Spleen (tissue), 13 donors: ENCODE measurements at places on chromosomes 12 and 14. TPM values are rescaled to one million over a fixed set of nuclear protein-coding genes. Genes with fewer than 3 reads are reported as not detected.
A peak's percentile ranks its signal among the peaks of the same experiment; 100 is the strongest.

- DNase-seq = no peak
Measured at GRCh38 chr12:128336204-128337070, 69.5 kb downstream of the TMEM132C start.

DNA sequence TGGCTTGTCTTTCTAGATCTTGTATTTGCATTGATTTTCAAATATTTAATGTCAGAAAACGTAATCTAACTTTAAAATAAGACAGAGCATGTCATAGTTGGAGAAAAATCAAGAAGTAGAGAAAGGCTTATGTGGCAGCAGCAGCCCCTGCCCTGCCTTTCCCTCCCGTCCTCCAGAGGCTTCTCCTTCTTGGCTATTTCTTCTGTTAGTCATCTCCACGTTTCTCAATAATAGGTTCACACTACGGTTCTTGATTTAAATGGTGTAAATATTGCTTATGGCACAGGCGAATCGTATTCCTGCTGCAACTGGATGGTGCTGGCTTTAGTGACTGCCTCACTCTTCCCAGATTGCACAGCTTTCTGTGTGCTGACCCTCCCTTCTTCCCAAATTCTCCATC is 42.8 kb downstream of the SLC8B1 start:
- DNase-seq = no peak

DNA sequence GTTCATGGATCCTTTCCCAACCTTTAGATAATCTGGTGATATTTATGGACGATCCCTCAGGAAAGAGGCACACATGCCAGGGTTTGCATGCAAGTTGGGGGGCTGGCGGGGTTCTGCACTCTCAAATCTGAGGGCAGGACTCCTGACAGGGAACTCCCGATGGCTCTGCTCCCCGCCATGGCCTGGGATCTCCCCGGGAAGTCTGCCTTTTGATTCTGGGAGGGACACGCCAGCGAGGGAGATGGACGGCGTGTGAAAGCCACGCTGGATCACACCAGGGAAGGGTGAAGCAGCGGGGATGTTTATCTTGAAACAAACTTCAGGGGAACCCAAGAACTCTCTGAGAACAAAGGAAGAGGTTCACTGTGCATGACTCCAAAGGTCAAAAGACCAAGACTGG is 43.6 kb downstream of the LGMN start:
- peak; percentile 80 for DNase-seq

GRCh38 chr14:102484316-102484715 is 25.3 kb downstream of the ANKRD9 start:
- DNase-seq = no peak

DNA sequence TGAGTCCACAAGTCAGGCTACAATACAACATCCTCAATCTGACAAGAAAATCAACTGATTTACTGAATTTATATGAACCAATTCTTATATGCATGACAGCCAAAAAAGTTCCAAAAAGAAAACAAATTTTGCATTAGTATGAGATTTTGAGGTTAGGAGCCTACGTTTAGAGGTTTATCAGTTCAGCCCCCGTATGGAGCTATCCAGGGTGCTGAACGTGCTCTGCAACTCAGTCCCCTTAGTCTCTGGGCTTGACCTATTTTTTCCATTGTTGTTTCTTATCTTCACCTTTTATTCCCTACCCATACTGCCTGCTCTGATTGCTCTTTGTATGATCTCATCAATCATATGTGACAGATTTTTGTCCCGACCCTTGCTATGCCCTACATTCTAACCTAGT is 693.0 kb downstream of the NRXN3 start:
- no peak for DNase-seq

DNA sequence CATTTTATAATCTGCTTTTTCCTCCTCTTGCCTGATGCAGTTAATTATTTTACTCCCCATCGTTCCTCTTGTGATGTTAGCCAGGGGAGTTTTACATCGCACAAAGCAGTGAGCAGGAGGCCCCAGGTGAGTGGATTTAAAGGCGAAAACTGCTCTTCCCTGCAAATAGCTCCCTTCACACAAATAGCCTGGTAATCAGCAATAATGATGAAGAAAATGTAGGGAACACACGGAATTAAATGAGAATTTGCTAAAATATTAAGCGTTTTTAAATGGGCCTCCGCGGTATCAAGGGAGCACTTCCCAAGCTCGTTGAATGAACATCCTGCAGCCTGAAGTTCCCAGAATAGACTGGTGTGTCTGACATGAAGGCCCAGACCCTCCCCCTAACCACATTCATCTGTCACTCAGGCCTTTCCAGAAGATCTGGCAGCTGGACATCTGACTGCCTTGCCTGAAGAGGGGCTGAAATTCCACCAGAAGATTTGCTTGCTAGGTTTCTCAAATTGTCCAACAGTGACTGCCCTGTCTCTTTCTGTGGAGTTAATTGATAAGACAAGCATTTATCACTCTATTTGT is 127.2 kb downstream of the CCDC60 start:
- no peak for DNase-seq

DNA sequence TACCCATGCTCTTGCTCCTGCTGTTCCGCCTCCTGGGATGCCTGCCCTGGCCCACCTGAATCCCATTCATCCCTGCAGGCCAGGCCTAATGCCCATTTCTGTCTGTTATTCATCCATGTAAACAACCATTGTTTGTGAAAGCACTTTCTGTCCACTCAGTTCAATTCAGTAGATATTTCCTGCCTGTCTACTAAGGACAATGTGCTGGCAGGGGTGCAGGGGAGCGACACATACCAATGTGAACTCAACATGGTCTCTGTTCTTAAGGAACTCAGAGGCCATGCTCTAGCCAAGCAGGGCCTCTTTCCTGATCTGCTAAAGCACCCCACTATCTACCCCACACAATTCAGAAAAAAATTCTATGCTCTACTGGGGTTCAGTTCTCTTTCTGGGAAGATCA is 88.5 kb upstream of the ZFP36L1 start:
- DNase-seq = no peak

GRCh38 chr12:116432314-116432750 is 126.8 kb upstream of the MAP1LC3B2 start:
- DNase-seq = no peak

DNA sequence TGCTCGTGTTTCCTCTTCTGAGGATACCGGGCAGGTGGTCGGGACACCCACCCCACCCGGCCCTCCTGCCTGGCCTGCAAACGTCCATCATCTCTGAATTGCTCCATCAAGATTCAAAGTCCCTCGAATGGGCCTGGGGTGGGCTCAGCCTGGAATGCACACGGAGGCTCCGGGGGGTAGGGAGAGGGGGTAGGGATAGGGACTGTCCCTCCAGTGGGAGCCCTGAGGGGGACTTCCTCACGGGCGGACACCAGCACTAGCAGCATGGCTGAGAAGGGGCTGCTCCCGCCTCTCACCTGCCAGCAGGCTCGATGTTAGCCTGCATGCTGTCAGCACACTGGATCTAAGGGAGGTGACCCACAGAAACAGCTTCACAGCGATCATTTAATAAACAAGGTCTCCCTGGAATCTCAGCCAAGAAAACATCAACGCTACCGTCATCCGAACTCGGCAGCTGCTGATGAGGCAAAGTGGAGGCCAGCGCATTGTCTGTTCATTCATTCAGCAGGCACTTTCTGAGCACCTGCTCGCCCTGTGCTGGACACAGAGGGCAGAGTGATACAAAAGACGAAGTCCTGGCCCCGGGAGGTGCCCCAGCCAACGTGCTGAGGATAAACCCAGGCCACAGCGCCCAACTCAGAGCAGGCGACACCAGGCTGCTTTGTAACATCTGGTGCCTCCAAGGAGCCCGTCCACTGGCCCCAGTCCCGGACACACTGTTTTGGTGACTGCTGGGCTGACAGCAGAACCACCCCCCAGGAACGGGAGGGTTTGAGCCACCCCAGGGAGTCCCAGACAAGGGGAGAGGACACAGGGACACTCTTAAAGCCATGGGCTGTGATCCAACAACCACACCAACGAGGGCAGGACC is 6.3 kb downstream of the TMEM179 start:
- DNase-seq = peak; percentile 66

- no peak for DNase-seq
Measured at GRCh38 chr14:85187521-85187920, 342.4 kb upstream of the FLRT2 start.

- DNase-seq = peak; percentile 100
Measured at GRCh38 chr12:110583137-110584059, at the start of gene PPTC7. Gene PPTC7, minus strand, starts transcription at chr12:110583318. Its CDS starts 287 bp downstream, at chr12:110583031.

DNA sequence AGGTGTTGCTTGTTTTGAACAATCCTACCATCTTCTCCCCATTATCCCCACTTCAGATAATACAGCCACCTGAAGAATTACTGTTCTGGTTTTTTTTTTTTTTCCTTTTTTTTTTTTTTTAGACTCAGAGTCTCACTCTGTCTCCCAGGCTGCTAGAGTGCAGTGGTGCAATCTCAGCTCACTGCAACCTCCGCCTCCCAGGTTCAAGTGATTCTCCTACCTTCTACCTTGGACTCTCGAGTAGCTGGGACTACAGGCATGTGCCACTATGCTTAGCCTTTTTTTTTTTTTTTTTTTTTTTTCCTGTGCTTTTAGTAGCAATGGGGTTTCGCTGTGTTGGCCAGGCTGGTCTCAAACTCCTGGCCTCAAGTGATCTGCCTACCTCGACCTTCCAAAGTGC is 179.4 kb upstream of the ABCD2 start:
- no peak for DNase-seq

- no peak for DNase-seq
Measured at GRCh38 chr12:104604995-104605675, 148.4 kb downstream of the CHST11 start.

DNA sequence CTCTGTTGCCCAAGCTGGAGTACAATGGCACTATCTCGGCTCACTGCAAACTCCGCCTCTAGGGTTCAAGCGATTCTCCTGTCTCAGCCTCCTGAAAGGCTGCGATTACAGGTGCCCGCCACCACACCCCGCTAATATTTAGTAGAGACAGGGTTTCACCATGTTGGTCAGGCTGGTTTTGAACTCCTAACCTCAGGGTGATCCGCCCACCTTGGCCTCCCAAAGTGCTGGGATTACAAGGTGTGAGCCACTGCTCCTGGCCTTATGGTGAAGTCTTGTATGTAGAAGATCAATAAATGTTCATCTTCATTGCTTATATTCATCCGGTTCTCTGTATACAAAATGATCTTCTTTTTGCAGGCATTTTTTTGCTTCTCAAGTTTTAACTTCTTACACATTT is 47.8 kb downstream of the MDM2 start:
- no peak for DNase-seq

- peak; percentile 47 for DNase-seq
Measured at GRCh38 chr12:34605955-34606748, 583.9 kb downstream of the ALG10 start.

DNA sequence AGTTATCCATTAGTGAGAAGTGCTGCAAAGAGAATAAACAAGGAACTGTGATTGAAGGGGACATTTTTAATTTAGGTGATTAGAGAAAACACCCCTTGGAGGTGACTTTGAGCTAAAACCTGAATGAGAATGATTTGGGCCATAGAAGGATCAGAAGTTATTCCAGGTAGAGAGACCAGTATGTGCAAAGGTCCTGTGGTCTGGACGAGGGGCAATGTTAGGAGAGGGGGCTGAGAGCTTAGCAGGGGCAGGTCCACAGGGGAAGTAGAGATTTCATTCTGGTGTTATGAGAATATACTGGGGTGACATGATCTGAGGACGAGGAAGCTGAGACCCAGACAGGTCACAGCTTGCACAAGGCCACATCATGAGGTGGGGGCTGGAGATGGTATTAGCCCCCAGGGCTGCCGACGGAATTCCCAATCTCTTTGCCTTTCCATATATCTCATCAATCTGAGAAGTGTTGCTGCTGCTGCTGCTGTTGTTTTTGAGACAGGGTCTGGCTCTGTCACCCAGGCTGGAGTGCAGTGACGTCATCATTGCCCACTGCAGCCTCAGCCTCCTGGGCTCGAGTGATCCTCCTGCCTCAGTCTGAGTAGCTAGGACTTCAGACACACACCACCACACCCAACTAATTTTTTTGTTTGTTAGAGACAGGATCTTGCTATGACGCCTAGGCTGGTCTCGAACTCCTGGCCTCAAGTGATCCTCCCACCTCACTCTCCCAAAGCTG is 55.6 kb downstream of the KCTD10 start:
- DNase-seq = peak; percentile 22

DNA sequence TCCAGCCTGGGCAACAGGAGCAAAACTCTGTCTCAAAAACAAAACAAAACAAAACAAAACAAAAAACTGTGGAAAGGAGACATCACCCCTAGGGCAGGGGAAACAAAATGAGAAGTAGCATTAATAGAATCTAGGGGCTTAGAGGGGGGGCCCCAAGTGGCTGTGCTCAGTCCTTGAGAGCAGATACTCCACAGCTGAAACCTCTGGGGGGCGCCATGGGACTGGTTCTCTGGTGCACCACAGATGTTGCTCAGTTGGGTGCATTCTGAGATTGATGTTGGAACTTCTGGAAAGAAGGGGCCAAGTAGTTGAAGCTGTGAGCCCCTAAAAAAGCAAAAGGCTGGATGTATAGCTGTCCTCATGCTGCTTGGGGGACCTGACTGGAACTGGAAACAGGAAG is 11.8 kb upstream of the SYNE2 start:
- peak; percentile 77 for DNase-seq

DNA sequence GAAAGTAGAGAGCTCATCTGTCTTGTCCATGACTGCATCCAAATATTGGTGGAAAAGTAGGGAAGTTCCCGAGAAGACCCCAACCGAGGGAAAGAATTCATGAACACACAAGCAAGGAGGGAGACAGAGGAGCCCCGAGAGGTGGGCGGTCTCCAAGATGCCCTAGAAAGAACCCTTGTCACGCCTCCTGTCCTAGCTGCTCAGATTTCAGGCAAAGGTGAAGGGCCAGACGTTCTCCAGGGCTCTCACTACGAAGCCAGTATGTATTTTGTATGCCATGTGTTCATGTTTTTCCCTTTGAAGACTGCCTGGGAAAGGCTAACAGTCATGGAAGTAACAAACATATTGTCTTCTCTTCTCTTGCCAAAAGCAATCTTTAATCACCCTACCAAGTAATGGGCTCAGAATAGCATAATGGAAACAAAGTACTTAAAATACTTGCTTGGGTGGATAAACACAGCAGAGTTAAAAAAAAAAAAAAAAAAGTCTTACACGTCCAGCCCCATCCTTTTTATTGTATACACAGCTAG is 99.2 kb upstream of the TBX3 start:
- no peak for DNase-seq

GRCh38 chr14:78143489-78144145 is 26.6 kb upstream of the NRXN3 start:
- no peak for DNase-seq

- DNase-seq = no peak
Measured at GRCh38 chr12:4379405-4379804, at the start of gene FGF23. Gene FGF23, minus strand, starts transcription at chr12:4379712. Its CDS starts 130 bp downstream, at chr12:4379582.

- no peak for DNase-seq
Measured at GRCh38 chr12:103326190-103326589, 169.6 kb downstream of the C12orf42 start.

- DNase-seq = no peak
Measured at GRCh38 chr12:68239309-68239982, 13.8 kb upstream of the IL26 start.

GRCh38 chr12:6965026-6965661 is 5.3 kb downstream of the PHB2 start:
- DNase-seq = peak; percentile 97

- peak; percentile 80 for DNase-seq
Measured at GRCh38 chr12:68240975-68241374, 12.4 kb downstream of the IL22 start.

The SLC6A15 gene
- not detected for total RNA-seq

The CKB gene
- total RNA-seq = 8.2 TPM

The HCAR2 gene
- 20.7 TPM for total RNA-seq

The ELK3 gene
- 44.4 TPM for total RNA-seq

The RAD52 gene
- 18.9 TPM for total RNA-seq

The ANP32D gene
- not detected for total RNA-seq

The ADCY4 gene
- 88.2 TPM for total RNA-seq

The BHLHE41 gene
- total RNA-seq = 25.8 TPM

The NTF3 gene
- total RNA-seq = 4.9 TPM

The CLSTN3 gene
- 131 TPM for total RNA-seq

The BCL11B gene
- 12.0 TPM for total RNA-seq

The CLEC2B gene
- 53.8 TPM for total RNA-seq
